ENCODE measurements at places on chromosomes 5 and 9.

DNA sequence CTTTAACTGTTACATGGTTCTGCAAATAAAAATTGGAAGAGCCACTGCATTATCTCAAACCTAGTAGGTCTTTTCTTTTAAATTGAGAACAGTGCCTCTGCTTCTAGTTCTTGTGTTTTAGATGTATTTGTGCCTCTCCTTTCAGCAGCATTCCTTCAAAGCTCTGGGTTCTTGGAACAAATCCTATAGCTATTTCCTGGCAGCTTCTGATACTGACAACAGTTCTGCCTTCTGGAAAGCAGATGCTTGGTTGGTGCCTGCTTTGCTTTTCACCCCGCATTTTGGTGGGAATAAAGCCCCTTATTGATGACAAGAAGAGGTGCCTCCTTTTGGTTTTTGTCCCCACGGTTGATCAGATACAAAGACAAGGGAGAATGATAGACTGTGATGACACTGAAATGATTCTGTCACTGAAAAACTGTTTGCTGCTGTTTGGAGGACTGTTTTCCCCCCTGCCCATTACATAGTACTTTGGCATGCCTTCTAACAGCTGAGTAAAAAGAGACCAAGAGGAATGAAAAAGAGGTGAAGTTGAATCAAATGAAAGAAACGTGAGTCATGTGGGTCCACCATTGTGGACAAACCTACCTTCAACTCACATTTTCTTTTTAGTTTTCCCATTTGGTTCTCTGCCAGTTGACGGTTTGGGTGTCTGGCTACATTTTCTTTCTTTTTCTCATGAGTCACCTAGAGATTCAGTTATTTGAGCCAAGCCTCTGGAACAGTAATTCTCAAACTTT, 5.6 kb downstream of the PTCD2 start:
- DNase-seq, result no peak

- no peak for DNase-seq
Observed at GRCh38 chr5:83101514-83101913, 24.2 kb downstream of the XRCC4 start.

DNA sequence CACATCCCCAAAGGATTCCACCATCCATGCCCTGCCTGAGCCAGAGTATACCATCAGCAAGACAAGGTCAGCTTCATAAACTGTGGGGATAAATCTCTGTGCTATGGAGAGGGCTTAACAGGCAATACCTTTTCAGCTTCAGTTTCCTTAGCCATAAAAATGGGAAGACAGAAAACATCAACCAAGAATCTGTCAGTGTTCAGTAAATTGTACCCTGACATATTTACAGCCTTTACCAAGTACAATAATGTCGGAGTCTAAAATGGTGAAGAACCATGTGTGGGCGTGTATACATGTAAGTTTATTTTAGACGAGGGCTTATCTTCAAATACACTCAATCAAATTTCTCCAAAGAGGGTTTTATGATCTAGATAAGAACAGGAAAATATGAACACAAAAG, 94.7 kb downstream of the ELAVL2 start:
- DNase-seq, result no peak

DNA sequence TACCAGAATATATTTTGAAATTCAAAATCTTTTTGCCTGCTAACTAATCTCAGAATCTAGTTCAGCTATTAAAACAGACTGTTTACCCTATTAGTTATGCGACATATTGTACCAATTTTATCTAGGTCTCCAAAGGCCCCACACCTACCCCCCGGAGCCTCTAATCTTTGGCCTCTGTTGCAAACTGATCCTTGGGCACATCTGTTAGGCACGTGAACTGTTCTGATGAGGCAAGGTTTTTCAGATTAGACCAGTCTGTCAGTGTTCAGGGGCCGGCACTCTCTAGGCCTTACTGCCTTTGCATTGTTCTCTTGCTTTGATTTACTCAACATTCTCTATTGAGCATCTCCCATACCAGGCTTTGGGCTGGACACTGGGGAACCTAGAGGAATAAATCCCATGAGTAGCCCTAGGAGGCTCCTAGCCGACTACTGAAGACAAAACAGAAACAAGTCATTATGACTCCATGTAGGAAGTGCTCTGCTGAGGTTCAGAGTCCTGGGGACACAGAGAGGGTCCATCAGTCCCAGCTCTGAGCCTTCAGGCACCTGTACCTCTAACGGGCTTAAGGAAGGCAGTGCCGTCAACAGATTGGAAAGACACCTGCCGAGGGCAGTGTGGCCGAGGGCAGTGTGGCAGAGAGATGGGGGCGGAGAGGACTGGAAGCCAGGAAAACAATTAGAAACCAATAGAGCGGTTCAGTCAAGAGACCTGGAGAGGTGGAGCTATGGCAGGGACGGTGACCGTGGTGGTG, 245.1 kb downstream of the AOPEP start:
- no peak for DNase-seq

DNA sequence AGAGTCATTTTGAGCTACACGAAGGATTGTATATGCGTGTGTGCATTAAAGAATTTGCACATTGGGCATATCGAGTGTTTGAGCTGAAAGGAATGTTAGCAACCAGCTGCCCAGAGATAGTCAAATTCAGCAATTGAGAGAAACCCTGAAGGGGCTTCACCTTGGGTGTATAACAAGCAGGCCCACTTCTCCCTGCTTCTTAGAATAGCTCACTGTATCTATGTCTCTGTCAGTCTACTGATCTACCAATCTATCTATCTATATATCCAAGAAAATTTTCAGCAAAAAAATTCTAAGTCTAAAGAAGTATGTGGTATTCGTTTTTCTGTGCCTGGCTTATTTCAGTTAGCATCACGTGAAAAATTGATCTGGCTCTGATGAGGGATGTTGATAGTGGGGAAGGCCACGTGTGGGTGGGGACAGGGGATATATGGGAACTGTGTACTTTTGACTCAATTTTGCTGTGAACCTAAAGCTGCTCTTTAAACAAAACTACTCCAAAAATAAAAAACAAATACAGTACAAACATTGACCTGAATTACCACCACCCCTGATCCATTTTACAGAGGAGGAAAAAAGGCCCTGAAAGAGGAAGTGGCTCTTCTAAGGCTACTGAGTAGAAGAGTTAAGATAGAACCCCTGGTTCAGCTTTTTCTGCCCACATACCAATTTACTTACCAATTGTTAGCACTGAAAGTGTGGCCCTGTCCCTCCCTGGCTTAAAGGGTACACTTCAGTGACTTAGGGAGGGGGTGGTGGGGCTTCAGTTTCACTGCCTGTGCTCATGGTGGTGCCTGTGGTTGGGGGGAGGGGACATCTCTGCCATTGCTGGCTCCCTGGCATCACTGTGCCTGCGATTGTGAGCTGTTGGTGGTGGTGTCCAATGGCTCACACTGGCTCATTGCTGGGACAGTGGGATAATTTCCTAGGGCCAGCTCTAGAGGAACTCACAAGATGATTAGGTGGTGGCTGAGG, 141.8 kb downstream of the DOCK2 start:
- DNase-seq, result no peak

Measured in stimulated activated CD4-positive, alpha-beta T cell treated with anti-CD3 and anti-CD28 coated beads, Interleukin-1b, Interleukin-23, amount 100 ng/mL, for 4 hours (primary cell).